ENCODE measurements at places on chromosomes 3 and 15.

DNA sequence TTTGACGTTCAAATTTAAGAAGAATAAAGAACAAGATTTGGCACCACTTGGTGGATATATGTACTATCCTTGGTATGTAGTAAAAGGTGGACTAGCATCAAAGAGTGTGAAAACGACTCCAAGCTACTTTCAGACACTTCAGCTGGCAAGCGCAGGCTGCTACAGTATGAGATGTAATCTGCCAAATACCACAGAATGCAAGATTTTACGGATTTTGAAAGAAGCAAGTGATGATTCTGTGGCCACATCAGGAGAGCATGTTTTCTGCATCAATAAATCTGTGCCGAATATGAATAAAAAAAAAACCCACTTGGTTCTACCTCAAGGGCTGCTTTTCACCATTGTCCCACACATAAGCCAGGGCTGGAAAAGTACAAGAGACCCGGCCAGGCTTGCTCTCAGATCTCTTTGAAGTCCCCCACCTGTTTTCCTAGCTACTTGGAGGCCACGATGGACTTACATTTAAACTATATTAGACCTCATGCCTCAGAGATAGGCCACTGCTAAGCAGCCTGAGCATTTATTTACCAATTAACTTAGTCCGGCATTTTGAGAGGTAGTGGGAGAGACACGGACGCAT lies 37.4 kb downstream of the MYO1E start:
- no peak for DNase-seq

DNA sequence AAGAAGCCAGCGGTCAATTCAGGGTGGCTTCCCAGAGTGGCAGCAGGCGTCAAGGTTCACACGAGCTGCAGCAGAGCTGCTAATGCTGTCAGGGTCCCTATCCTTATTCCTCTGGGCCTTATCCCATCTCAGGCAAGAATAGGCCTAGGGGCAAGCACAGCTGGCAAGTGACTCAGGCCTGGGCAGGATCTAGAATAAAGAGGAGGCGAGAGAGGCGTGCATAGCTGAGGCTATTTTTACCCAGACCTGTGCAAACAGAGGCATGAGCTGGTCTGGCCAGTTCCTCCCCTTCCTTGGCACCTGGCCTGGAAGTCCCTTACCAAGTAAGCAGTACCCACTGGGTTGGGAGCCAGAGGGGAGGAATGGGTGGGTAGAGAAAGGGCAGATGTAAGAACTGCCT lies 12.2 kb upstream of the VIPR1 start:
- peak; percentile 80 for DNase-seq

DNA sequence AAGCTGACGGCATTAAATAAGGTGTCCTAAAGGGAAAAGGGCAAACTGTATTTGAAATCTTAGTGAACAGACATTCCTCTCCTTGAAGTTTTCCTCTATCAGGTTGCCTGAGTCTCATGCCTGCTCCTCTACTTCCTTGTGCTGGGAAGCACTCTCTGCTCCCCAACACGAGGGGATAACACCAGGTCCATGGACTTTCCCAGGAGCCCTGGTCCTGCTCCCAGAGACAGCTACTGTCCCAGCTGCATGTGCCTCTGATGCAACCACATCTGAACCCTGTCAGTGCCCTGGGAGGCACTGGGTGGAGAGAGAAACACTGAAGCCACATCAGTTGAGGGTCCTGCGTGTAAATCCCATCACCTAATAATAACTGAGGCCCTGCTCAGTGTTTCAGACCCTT lies 7.4 kb downstream of the TLR9 start:
- DNase-seq, result no peak

DNA sequence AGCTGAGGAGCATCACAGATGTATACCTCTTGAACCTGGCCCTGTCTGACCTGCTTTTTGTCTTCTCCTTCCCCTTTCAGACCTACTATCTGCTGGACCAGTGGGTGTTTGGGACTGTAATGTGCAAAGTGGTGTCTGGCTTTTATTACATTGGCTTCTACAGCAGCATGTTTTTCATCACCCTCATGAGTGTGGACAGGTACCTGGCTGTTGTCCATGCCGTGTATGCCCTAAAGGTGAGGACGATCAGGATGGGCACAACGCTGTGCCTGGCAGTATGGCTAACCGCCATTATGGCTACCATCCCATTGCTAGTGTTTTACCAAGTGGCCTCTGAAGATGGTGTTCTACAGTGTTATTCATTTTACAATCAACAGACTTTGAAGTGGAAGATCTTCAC lies 3.0 kb downstream of the CCR8 start:
- DNase-seq, result no peak

GRCh38 chr3:101219842-101220560 lies 100.4 kb downstream of the IMPG2 start:
- DNase-seq, result no peak

GRCh38 chr3:38516669-38517068 lies 20.5 kb downstream of the EXOG start:
- no peak for DNase-seq

- DNase-seq, result no peak
Measured at GRCh38 chr3:183911763-183912506, 27.3 kb upstream of the PARL start.

DNA sequence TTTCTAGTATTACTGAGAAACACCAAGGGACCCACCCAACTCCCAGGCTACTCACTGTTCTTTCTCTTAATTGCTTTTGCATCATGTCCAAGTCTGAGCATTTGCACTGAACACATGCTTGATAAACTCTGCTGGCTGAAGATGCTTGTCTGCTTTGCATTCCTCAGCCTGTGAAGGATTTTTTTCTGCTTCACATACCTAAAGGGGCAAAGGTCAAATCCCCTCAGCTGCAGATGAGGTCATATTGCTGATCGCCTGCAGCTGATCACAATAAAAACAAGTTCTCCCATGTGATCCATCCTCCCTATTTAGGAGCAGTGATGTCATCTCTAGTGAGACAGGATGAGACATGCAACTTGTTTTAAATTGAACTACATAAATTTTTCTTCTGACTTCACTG lies 84.6 kb upstream of the DCBLD2 start:
- DNase-seq, result no peak

GRCh38 chr15:62649793-62650420 lies 392.6 kb upstream of the TPM1 start:
- DNase-seq, result no peak

DNA sequence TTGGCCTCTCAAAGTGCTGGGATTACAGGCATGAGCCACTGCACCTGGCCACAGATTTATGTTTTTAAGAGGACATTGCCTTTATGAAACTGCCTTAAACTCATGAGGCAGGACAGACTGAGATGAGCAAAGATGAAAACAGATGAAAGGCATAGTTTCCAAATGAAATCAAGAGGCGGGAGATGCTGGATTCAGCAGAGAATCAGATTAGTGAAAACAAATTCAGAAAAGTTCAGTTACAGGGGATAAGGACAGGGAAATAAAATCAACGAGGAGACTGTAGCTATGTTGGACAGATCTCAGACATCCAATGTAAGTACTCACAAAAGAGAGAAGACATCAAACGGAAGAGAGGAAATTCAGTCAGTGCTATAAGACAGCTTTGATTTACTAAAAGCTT lies 68.1 kb downstream of the ADAMTSL3 start:
- no peak for DNase-seq

DNA sequence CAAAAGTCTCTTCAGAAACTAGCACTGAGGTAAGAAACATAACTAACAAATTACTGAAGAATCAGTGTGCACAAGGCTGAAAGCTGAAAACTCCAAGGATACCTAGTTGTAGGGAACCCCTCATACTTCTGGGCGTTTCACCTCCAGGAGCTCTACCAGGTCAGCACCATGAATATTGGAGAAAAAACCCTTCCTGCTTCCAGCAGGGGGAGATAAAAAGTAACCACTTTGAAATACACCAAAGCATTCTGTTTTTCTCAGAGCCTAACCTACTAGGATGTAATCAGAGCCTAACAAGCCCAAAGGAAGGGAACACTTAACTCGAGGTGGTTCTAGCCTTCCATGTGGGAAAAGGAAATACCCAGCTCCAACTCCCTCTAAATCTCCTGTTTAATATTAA lies 175.8 kb upstream of the MME start:
- DNase-seq, result peak; percentile 9

DNA sequence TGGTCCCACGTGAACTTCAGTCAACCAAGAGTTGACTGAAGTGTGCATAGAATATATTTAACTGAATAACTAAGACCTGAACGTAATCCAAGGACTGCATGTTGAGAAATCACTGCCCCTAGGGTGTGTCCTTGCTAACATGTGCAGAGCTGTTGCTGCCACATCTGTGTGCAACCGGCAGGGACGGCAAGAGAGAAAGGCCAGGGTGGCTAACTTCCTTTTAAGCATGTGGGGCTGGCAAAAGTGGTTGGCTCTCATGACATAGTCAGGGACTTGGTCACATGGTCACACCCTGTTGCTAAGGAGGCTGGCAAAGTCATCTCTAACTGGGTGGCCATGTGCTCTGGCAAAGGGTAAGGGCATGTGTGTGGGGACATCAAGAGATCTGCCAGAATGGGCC lies 52.4 kb downstream of the GASK1A start:
- DNase-seq, result no peak

- DNase-seq, result no peak
Measured at GRCh38 chr15:44659056-44659455, 4.4 kb downstream of the SPG11 start.

- no peak for DNase-seq
Measured at GRCh38 chr15:80587816-80588456, 107.2 kb upstream of the ABHD17C start.

GRCh38 chr15:90706394-90707327 lies 10.5 kb upstream of the BLM start:
- no peak for DNase-seq

DNA sequence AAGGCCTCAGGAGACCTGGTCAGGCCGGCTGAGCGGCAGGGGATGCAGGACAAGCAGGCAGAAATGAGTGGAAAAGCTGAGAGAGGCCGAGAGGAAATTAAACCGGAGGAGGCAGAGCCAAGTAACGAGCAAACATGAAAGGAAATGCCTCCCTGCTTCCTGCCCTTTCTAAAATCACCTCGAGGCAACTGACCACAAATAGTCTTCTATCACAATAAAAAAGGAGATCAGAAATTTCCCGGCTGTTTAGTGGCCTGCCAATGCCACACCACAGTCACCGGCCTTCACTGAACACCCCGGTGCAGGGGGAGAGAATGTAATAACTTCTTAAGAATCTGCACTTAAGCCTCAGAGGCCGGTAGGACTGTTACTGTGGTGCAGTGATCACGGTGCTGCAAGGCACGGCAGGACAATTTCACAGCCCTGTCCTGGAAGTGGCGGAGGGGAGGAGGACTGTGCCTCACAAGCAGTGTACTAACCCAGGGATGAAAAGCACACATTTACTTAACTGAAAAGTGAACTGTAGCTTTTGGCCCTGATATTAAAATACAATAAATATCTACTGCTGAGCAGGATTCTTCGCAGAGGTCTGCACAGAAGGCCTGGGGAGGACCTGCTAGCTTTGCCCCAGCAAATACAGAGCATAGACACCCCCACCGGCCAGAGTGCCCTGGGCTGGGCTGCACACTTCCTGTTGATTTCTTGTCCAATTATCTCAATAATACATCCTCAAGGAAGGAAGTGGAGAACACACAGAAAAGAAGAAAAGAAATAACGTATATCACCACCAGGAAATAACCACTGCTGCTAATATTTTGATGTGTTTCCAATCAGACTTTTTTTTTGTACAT lies 183.5 kb upstream of the NSMCE3 start:
- DNase-seq, result no peak

GRCh38 chr15:69576035-69576526 lies 123.5 kb downstream of the RPLP1 start:
- peak; percentile 25 for DNase-seq

GRCh38 chr3:72426618-72427397 lies 421.4 kb downstream of the SHQ1 start:
- no peak for DNase-seq

DNA sequence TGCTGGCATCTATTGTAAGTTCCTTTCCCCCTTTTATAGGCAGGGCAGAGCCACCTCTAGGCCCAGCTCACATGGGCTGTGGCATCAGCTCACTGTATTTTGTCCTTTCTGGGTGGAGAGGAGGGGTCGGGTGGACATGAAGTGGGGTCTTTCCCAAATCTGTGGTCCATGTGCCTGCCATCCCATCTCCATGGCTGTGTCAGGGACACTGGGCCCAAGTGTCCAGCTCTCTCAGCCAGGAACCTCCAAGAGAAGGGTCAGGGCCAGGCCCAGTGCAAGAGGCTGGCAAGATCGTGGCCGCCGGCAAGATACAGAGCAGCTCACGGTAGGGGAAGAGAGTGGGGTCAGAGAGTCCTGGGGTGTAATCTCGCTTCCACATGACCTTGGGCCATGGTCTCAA lies 85.3 kb downstream of the PCSK6 start:
- no peak for DNase-seq

DNA sequence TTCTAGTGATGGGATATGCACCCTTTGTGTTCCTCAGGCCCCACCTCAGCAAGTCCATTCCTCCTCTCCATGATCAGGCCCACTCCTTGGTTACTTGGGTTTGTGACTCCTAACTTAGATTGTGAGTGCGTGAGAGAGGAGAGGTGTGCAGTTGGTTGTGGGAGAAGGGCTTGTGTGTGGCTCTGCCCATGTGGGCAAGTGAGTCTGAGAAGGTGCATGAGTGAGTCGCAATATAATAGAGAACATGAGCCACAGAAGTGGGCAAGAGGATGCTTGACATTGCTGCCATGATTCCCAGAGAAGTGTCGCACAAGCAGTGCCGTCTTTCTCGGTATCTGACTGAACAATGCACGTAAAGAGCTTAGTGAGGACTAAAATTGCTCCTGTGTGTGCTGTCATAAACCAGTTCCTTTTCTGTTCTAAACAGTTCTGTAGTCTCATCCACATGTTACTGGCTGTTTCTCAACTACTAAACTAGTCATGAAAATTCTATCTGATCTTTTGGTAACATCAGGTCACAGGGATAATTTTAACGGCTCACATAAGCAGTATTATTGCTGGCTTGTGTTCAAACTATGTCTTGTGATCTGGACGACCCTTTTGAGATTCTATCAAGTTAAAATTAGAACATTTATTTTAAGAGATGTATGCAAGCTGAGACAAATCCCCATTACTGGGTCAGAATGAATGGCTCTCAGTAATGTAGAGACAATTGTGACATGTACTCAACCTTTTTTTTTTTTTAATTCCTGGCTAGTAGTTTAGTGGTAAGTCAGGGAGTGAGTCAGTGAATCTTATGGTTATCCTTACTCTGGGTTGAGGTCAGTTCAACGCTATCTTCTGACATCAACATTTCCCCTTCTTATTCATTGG lies 25.6 kb downstream of the GYG1 start:
- DNase-seq, result no peak

GRCh38 chr15:61521953-61522352 lies 292.9 kb upstream of the RORA start:
- DNase-seq, result no peak
